ENCODE measurements at places on chromosomes 7 and 10.

DNA sequence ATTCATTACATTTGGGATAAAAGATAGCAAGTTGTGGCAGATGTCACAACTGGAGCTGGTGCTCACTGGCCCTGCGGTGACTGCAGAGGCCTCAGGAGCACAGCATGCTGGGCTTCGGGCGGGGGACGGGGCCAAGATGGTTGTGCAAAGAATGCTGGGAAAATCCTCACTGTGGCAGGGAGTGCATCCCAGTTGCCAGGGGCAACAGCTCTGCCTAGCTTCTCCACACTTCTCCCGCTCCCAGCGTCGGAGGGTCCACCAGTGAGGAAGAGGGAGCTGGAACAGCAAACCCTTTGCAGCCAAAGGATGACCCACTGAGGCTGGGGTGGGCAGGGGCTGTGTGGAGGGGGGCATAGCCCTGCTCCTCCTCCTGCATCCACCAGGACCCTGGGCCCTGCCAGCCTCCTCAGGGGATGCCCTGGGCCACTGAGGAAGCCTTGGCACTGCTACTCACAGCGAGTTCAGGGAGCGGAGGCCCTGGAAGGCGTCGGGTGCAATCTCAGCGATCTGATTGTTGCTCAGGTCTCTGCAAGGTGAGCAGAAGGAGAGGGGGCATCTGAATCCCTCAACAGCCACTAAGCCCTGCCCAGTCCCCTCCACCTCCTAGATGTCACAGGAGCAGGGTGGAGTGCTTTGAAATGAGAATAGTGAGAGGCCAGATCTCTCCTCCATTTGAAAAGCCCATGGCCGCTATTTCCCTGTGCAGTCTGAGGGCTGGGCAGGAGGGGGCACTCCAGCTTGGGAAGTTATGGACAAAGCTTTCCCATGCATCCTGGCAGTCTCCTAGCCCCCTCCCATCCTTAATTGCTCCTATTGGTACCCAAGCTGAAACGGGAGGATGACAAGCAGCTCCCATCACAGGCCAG lies 126.5 kb downstream of the SLIT1 start:
- DNase-seq = no peak

DNA sequence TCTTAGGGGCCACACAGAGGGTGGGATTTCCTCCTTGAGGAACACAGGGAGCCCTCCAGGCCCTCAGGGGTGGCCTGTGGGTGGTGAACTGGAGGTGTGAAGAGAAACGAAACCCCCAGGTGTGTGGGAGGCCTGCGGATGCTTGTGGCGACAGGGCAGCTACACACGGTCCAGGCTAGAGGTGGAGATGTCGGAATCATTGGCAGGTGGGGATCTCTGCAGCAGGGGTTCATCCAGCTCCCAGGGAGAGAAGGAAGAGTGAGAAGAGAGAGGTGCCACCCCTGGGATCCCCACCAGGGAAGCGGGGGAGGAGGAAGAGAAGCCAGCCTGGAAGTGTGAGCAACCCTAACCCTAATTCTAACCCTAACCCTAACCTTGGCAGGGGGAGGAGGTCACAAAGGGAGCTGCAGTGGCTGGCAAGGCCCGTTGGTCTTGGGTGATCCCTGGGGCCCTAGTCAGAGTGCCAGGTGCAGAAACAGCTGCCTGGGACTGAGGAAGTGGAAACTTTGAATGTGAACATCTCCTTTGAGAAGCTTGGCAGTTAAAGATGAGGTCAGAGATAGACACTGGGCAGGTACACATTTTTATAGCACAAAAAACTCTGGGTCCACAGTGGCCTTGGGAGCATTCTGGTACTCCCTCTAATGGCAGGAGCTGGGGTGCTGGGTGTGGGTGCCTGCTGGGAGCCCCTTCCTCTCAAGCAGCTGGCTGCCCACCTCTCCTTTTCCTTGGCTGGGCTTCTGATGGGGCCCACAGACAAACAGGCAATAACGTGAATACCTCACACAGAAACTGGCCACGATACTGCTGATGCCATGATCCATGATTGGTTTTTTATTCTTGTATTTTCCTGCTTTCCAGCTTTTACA lies 6.8 kb upstream of the AEBP1 start:
- peak; percentile 80 for DNase-seq

- DNase-seq = no peak
Observed at GRCh38 chr7:26928703-26929347, 64.4 kb upstream of the SKAP2 start.

GRCh38 chr7:104767826-104768536 lies 246.0 kb upstream of the KMT2E start:
- DNase-seq = no peak

DNA sequence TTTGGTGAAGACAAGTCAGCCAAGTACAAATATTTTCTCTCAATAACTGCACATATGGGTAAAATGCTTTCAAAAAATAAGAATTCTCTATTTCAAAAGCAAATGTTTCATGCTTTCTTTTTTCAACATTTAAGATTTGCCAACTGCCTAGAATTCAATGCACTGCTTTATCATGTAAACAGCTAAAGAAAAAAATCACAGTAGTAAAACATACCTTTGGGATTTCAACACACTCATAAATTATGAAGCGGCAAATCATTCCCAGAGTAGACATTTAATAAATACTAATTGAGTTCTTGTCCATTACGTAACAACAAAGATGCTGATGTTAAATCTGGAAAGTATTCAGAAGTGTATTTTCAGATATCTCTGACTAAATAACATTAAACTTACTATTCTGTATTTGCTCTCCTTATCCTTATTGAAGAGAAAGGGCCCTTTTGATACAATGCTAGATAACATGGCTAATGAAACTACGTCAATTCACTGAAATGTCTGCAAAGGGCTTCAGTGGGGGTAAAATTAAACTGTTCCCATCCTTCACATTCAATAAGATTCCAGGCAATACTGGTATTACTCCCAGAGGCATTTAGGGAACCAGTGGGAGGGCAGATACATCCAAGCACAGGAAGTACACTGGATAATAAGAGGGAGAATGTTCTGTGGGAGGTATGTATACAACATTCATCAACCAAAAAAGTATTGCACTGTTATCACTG lies 13.9 kb downstream of the NAPEPLD start:
- DNase-seq = no peak

GRCh38 chr10:88278912-88279311 lies 304.2 kb downstream of the RNLS start:
- no peak for DNase-seq
